Coronary artery (tissue), 2 donors: ENCODE measurements at places on chromosomes 7 and 10.

DNA sequence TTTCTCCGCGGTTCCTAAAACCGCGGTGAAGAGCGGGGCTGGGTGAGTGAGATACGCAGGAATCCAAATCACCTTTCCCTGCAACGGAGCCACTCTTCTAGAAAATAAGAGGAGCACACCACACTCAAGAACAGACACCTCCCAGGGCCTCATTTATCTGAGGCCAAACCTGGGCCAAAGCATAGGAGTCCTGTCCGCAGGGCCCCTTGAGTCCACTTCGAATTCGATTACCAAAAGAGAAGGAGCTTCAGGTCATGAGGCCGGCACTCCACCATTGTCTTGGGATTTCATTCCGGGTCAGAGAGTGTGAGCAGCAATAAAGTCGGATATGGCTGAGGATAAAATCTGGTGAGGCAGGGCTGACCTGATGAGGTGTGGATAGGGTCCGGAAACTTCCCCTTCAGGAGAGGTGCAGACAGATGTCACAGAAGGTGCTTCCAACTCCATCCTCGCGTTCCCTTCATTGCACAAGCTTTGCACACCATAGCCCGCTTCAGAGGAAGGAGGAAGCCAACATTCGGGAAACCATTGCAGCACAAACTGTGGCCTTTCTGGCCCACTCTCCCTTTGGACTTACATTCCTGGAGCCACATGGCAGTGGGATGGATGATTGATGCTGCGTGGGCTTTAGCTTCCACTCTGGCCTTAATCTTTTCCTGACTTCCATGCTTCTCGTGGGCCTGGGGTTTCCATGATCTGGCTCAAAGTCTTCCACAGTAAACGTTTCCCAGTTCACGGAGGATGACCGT is 27.2 kb upstream of the ZNF273 start:
- DNase-seq = no peak

DNA sequence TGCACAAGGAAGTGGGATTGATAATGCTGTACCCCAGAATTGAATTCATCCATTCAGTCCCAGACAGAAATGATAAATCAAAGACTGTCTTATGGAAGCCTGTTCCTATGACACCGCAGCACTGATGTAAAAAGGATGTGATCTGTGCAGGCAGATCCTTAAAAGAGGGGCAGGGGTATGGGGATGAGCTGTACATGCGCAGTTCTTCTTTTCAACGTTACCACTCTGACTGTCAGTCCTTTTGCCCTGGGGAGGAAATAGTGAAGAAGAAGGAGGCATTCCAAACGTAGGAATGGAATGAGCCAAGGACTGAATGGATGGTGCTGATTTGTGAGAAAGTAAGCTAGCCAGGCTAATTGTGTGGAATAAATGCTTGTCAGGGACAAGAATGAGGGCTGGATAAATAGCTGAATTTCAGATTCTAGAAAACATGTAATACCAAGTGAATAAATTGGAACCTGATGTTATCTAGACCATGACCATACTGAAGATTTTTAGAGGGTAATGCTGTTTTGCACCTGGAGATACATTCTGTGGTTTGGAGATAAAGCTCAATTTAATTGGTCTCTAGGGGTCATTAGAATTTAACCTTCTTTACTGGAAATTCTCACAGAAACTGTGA is 509.3 kb downstream of the SORCS3 start:
- no peak for DNase-seq

DNA sequence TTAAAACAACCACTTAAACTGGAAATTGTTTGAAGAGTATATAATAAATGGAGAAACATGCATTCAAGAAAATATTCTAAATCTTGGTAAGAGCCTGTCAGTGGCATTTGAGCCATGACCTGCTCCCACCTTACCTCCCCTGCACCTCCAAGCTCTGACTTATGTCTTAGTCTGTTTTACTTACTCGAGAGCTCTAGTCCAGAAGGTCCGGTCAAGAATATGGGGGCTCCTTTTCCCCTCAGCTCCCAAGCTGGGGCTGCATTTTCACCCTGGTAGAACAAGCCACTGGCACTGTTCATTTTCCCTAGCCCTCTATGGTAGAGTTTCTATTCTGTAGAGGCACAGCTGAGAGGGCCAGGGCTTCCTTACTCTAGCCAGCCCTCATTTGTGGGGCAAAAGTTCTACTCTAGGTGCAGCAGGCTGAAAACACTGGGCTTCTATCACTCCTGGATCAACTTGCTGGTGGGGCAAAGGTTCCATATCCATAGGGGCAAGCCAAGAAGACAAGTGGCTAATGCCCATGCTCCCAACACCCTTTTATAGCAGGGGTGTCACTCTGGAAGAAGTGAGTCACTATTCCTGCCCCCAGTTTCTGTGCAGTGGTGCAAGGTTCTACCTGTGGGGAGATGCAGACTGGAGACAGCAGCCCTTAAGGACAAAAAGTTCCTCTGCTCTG is 40.6 kb downstream of the ZNF438 start:
- no peak for DNase-seq

- DNase-seq = no peak
Observed at GRCh38 chr7:10740805-10741204, 232.9 kb upstream of the PHF14 start.

DNA sequence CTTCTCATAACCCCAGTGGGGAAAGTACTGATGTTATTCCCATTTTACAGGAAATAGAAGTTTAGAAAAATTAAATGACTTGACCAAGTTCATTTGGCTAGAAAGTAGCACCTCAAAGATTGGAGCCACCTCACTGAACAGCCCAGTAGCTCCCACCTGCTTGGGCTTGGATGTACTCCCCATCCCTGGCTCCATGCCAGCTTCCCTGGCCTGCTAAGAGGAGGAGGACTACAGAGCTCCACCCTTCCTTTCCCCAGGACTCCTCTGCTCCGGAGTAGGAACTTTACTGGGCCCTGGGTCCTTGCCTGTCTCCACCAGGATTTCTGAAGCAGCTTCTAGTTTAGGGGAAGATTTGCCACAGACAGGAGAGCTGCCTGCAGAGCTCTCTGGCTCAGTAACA is 3.1 kb downstream of the HPS6 start:
- no peak for DNase-seq

DNA sequence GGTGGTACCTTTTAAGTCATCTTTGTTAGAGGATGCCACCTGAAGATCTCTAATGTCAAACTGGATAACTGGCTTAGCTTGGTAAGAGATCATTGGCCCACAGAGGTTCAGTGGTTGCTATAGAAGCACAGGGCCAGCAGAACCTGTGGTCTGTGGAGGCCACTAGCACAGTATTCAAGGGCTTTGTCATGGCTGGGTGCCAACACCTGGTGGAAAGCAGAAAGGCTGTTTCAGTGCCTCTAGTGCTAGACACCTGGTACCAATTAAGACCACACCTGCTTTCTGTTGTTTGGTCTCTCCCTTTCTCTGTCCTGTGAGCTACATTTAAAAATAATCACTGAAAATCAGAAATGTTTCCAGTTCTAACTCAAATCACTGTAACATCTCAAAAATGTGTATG is 10.0 kb upstream of the PCGF5 start:
- DNase-seq = no peak

DNA sequence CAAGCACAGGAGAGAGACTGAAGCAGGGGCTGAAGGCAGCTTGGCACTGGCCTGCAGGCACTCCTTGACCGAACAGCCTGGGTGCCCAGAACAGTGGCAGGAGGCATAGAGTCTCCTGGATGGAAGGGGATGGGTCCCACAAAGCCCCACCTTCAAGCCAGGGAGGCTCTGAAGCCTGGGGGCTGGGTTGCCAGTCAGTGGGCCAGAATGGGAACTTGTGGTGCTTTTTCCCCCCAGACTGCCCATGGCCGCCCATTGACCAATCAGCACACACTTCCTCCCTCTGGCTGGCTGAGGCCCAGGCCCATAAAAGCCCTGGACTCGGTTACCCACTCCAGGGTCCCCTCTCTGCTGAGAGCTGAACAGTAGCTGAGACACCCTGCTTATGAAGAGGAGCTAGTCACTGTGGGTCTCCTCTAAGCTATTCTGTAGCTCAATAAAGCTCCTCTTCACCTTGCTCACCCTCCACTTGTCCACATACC is 109.6 kb downstream of the ELAPOR2 start:
- DNase-seq = no peak

- DNase-seq = no peak
Observed at GRCh38 chr7:120729245-120729644, 128.7 kb downstream of the TSPAN12 start.

- no peak for DNase-seq
Observed at GRCh38 chr7:41241641-41242040, 461.2 kb downstream of the INHBA start.

- DNase-seq = no peak
Observed at GRCh38 chr7:30351724-30352123, 67.3 kb downstream of the ZNRF2 start.

DNA sequence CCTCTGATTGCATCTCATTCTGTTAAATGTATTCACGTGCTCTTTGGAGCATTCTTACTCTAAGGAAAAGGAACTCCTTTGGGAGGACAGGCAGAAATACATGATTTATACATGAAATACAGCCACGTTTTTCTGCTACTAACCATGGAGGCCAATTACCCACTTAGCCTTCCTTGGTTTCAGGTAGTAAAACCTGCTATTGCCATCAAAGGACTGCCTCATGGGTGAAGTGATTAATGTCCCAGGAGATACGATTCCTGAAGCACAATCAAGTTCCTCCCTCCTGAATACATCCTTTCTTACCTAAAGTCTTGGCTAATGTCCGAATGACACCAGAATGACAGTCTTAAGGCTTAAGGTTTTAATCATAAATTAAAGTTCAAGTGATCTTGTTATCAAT is 58.5 kb upstream of the PIK3CG start:
- DNase-seq = no peak

DNA sequence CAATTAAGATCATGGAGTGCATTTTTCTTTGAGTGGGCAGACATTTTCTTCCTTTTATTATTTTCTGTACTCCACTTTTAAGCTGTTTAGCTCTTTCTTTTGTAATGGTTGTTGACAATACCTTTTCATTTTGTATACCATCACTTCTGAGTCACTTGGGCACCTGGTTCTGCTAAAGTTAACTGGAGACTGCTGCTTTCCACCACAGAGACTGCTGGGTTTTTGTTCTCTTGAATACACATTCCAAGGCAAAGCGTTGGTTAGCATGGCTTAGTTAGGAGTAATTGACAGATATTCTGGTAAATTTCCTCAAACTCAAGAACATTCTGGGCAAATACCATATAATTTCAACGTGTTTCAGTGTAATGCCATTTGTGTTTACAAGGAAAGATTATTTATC is 541.9 kb upstream of the CELF2 start:
- no peak for DNase-seq

DNA sequence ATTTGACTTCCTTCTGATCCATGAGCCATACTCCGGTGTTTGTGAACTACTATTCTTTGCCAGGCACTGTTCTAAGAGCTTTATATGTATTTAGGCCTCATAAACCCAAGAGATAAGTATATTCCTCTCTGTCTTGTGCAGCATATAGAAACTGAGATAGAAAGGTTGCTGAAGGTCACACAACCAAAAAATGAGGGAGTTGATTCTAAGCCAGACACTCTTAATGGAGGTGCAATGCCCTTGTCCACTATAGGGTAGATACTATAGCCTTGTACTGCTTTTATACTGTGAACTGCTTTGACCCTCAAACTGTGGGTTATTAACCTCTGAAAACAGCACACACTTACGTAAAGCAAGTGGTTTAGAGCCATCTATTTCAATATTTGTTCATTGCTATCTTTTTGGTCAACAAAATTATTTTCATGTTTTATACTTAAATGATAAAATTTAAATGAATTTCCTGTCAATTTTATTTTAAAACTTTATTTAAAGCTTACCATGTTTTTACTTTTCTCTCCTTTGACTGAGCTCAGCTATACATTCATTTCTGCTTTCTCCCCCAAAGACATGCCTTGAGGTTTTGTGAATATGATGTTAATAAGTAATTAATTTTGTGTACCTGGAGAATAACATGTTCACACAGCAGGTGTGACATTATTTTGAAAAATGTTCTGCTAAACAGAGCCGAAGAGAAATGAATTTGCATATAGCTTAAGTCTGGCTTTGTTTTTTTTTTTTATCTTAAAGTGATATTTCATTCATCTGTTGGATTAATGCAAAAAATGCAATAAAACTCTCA is 687.3 kb downstream of the DNAJB9 start:
- no peak for DNase-seq

DNA sequence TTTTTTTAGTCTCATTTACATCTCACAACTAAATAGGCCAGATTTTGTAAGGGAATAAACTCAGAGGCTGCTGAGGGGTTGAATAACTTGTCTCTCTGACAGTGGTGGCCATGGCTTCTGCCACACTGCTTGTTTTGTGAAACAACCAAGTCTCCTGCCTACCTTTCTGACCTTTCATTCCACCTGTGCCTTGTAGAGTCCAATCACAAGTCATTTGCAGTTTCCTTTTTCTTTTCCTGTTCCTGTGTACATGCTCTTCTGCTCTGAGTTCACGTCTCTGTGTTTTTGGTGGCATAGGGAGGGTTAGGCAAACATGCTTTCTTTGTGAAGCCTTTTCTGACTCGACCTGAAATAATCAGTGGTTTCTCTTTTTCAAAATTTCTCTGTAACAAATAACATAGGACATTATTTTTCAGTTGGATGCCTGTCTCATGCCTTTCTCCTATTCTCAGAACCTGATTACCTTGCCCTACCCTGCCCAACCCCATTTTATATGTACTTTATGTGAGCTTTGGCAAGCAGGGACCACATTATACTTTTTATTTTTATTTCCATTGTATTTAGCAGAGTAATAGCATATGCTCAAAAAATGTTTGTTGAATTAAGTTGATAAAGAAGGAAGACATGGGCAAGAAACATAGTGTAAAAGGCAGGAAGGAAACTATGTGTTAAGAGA is 81.7 kb downstream of the HDAC9 start:
- no peak for DNase-seq

DNA sequence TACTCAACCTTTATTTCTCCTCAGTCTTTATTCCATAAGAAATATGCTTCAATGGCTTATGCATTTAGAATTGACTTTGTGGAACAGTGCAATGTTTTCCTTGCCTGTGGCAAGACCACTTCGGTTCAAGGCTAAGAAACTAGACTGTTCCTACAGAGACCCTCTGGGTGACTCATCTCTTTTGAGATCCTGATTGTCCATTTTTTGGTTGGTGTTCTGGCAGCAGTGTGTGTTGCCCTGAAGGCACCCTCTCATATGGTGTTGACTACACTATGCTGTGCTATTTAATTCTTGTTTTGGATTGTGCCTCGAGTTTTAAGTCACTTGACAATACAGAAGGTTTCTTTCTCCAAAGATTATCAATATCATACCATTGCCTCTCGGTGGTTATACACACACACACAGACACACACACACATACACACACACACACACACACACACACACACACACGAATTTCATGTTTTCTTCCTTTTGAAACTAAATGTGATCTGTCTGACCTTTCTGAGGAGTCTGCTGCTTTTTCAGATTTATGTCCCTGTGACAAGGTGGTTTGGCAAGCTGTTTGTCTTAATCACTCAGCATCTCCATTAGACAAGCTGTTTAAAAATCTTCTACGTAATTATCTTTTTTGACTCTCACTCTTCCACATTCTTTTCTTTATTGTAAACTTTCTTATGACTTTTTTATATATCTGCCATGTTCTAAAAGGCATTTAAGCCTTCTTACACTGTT is 187.2 kb downstream of the VTI1A start:
- no peak for DNase-seq

DNA sequence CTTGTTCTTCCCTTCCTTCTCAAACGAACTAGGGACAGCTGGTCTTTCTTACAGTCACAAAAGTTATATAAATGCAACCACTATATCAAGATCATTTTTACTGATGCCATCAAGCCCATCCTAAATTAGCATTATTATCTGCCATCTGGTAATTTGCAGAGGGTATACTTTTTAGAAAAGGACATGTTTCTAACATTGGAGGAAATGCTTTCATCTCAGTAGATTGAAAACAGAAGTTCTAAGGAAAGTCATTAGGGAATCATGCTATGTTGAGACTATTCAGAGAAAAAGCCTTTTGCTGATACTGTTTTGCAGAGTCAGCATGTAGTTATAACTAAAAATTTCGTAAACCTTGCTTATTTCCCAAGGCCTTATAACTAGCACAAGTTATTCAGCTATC is 146.7 kb downstream of the WNT2 start:
- no peak for DNase-seq
